ENCODE measurements at places on chromosomes 3 and 15. TPM values are rescaled to one million over a fixed set of nuclear protein-coding genes. Genes with fewer than 3 reads are reported as not detected.

DNA sequence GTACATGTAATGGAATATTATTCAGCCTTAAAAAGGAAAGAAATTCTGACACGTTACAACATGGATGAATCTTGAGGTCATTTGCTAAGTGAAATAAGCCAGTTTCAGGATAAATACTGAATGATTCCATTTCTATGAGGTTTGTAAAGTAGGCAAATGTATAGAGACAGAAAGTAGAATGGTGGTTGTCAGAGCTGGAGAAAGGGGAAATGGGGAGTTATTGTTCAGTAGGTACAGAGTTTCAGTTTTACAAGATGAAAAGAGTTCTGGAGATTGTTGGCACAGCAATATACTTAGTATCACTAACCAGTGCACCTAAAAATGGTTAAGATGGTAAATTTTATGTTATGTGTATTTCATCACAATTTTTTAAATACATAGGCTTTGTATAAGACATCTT is 60.6 kb downstream of the USP8 start:
- no peak for DNase-seq

DNA sequence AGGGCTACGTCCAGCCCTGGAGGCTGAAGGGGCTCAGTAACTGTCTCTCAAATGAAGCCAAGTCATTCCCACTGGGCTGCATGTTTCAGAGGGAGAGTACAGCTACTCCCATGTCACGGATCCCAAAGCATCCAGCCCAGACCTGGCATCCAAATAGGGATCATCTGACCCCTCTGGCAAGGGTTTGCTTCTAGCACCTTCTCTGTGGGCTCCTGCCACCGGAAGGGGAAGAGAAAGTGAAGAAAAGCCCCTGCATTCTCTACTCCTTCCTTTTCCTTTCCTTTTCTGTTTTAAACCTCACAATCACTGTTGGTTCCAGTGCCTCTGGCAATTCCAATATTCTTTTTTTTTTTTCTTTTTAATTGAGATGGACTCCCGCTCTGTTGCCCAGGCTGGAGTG is 64.5 kb upstream of the CTSH start:
- DNase-seq, result no peak

DNA sequence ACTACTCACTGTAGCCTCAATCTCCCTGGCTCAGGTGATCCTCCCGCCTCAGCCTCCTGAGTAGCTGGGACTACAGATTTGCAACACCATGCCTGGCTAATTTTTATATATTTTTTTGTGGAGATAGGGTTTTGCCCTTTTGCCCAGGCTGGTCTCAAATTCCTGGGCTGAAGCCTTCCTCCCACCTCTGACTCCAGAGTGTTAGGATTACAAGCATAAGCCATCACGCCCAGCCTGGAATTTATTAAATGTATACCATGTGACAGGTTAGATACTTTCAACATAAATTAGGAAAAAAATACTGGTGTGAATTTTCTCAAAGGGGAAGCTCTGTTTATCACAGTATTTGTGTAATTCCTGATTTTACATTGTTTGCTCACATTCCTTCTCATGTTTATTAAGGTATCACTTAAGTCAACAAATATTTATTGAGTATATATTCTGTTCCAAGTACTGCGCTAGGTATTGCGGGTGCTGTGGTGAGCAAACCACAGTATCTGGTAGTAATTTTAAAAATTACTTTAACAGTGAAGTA is 24.8 kb downstream of the PPP4R2 start:
- DNase-seq, result no peak

Gene IL20RB
- total RNA-seq, result 3.2 TPM

DNA sequence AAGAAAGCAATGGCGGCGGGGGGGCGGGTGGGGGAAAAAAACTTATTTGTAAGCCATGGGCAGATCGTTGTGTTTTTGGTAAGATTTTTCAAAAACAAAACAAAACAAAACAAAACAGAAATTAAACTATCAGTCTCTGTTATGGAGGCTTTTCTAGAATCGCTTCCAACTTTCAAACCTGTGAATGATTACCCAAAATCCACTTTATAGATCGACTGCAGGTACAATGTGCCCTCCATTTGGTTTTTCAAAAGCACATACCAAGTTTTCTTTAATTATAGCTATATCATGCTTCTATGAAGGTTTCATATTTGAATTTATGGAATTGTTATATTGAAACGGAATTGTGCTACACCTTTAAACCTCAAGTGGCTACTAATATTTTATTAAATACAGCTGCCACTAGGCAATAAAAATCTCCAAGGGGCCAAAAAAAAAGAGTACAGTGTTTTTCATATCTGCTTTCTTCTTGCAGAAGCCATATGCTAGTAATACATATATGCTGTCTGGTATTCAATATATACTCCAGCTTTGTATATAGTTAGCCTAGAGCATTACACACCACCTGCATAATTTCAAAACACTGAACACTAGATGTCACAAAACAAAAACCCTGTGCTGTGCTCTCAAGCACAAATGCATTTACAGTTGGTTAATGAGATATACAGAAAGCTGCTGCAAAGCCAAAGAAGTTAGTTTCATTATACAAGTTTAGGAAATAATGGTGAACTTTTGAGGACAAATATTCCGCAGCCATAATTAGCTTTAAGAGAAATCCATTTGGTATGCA is 683.8 kb upstream of the NR2F2 start:
- DNase-seq, result no peak

GRCh38 chr3:128482666-128483656 is 10.0 kb downstream of the GATA2 start:
- peak; percentile 86 for DNase-seq

DNA sequence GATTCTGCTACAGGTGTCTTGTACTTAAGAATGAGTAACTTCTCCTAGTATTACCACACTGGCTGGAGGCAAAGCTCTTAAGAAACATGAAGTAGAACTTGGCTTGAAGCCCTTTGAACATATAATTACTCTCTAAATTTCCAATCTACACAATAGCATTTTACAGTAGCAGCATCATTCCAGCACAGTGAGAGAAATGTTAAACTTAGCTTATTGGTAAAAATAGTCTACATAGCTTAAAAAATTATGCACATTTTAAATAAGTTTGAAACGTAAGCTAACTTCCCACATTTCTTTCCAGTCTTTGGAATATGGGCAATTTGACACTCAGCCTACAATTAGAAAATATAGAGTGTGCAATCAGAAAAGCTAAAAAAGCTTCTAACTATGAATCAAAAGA is 32.8 kb upstream of the TOP2B start:
- DNase-seq, result no peak

Gene P3H2
- total RNA-seq, result 72.7 TPM

Gene CFAP161
- total RNA-seq, result not detected
